T-helper 22 cell (primary cell): ENCODE measurements at places on chromosomes 5 and 9.

DNA sequence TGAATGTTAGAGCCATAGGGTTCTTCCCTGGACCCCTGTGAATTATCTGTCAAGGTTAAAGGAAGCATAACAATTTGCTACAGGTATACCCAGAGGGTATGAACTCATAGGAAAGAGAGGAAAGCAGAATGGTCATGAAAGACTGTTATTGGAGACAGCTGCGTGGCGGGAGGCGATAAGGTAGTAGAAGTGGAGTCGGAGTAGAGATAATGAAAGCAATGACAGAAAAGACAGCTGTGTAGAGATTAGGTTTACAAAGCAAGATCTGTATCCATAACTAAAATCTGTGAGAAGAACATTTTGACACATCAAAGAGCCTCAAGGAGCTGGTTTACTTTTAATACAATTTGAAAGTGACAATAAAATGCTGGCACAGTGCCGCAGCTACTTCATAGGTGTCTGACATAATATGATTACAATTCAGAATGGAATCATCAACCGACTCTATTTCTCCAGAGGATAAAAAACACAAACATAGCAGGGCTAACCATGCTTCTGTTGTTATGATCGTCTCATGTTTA lies 603.9 kb downstream of the CDH12 start:
- no peak for DNase-seq

DNA sequence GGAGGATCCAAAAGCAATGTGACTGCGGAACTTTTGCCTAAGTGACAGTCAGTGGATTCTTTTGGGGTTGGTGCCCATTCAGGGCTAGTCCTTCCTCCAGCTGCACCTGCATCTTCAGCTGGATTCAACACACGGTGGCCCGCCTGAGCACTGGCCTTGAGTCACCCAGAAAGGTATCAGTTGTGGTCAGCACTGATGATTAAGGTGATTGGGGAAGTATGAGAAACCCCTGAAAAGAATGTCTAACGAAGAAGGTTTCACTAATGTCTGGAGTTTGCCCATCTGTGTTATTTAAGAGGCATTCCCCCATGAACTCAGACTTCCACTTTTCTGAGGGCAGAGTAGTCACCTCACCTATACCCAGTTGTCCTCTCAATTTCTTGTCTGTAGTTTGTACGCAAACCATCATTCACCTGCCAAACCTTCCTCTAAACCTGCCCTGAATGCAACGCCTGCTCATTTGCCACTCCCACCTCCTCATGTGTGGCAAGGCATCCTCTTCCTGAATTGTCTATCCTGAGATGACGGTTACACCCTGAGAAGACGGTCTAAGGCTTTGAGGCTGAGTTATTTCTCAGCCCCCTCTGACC lies 27.2 kb downstream of the CSF2 start:
- DNase-seq, result peak; percentile 19

DNA sequence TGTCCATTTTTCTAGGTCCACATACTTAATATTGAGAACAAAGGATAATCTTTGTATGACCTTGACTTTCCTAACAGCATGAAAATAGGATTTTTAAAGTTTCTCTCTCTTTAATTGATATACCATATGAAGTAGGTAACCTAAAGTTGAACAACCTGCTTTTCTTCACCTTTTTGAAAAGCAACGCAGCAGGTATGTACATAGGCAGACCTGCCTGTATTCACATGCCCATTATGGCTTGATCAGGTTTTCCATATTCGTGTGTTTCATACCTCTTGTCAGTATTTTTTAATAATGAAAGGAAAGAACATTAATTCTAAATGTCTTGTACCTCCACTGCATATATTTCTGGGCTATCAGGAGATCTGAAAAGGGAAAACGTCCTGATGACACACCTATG lies 1.5 kb upstream of the ADAMTSL1 start:
- DNase-seq, result no peak

DNA sequence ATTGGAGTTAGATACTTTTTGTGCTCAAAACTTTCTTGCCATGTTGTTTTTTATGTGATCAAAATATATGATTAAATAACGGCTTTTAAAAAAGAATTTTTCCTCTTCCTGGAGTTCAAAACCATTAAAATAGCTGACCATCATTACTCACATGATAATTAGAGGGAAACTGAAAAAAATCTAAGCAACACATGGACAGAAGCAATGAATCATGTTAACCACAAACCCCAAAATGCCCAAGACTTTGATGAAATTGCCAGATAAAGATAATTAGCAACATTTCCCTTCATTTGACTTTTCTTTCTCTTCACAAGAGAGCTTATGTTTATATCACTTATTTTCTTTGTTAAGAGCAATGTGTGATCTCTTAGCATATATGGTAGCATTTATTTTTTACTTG lies 1294.2 kb downstream of the EFNA5 start:
- DNase-seq, result no peak

DNA sequence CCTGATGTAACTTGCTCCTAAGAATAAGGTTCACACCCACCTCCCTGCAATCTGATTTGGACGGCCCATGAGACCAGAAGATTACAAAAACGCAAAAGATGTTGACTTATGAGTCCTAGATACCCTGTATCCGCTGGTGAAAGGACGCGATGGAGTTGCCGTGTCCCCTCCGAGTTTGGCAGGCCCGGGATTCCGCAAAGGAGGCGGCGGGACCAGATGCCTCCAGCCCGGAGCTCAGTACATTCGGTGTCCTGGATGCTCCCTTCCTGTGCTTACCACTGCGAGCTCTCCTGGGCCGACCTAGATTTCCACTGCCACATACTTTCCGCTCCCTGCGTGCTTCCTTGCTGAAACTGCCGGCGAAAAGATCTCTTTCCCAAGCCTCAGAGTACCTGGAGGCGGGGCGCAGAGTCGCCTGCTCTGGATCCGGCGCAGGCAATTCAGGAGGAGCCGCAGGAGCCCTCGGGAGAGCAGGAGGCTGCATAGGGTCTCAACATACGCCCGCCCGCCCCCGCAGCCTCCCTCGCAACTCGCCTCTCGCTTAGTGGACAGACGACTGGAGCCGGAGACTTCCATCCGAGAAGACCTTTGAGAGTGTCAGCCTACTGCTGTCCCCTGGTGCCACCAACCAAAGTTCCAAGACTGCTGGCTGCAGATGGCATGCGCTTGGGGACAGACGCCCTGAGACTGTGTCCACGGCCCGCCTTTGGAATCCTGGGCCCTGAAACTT lies 39.8 kb downstream of the ANXA2R start:
- DNase-seq, result no peak

DNA sequence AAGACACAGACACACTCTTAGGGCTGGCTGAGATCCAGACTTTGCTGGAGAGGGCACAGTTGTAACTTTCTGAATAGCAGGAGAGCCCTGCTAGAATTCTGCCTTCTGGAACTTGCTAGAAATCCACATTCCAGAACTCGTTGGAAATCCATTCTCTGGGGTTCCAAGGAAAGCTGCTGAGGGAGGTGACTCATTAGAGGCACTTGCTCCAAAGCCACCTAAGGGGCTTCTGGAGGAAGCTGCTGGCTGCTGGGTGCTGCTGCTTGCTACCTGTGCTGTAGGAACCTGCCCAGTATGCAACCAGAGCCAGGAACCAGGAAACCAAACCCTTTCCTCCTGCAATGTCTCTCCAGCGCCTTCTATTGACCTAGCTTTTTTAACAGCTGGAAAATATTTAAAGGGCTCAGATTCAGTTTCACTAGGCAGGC lies 4.1 kb upstream of the TLE4 start:
- no peak for DNase-seq

- DNase-seq, result no peak
These were observed 448.4 kb downstream of the BNC2 start for GRCh38 chr9:16422114-16422513.

- DNase-seq, result no peak
These were observed 19.2 kb upstream of the EXOC3 start for GRCh38 chr5:423626-424261.

- no peak for DNase-seq
These were observed 37.3 kb downstream of the IPPK start for GRCh38 chr9:92632641-92633040.

GRCh38 chr5:35470866-35471265 lies 146.8 kb upstream of the SPEF2 start:
- no peak for DNase-seq

GRCh38 chr5:170749911-170750431 lies 33.6 kb upstream of the GABRP start:
- no peak for DNase-seq

DNA sequence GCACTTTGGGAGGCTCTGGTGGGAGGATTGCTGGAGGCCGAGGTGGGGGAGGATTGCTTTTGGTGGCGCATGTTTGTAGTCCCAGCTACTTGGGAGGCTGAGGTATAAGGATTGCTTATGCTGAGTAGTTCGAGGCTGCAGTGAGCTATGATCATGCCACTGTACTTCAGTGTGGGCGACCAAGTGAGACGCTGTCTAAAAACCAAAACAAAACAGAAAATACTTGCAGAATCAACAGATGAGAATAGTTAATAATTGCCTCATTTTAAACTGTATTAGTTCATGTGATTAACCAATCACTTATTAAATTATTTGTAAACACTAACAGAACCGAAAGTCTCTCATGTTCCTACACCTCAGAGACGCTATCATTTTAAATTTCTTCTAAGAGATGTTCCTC lies 118.1 kb downstream of the CCDC171 start:
- no peak for DNase-seq

DNA sequence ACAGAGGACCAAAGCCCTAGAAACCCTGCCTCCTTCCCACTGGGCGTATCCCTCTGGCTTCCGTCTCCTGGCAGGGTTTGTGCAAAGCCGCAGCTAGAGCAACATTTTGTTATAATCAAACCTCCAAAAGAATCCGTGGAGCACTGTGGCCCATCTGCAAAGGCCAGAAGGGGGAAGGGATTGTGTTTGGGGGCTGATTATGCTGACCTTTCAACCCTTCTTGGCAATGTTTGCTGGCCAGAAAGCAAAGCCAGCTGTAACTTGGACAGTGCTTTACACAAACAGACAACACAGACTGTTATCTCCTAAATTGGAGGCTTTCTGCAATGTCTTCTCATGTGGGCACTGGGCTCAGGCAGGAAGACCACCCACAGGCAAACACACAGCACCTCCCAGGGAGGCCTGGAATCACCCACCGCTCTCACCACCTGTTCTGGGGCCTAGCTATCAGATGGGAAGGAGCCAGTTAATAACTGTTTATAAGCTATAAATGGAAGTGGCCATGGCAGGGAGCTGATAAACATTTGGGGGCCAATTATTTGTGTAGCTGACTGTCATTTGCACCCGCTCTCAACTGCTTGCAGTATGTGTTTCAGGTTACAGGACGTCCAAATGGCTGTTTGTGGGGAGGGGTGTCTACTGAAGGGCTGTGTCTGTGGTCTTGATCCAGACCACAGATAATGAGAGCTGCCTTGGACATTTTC lies 121.6 kb upstream of the ERCC6L2 start:
- DNase-seq, result no peak

DNA sequence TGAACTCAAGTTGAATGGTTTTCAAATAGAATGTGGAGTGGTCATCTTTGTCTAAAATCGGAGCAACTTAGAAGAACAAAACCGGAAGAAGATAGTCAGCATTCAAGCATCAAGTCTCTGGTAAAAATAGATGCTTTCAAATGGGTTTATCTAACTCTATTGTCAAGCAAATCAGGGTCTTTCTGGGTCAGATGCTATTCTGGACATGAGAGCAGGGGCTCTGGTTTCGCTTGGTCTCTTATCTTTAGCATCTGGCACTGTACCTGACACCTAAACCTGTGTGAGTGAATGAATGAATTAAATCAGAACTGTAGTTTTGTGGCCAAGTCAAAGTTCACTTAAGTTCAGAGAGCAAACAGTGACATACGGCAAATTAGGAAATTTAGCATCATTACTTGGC lies 173.5 kb downstream of the SLIT3 start:
- DNase-seq, result no peak

GRCh38 chr5:15452781-15453180 lies 47.2 kb upstream of the FBXL7 start:
- DNase-seq, result no peak

DNA sequence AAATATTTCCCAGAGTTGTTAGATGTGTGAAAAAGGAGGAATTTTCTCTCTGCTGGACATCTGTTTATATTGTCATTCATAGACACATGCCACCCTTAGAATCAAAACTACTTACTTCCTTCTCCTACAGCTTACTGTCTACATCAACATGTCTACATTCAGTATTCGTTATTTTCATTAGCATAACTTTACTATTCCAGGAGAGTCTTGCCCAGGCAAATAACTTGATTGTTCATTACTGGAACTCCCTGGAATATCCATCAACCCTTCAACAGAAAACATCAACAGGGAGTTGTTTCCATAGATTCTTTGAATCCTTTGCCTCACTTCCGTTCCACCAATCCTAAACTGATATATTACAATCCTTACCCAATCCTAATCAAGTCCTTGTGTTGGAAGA lies 457.5 kb upstream of the ZNF608 start:
- no peak for DNase-seq
